WTC11 (cell line): ENCODE measurements at places on chromosomes 2 and 18. TPM values are rescaled to one million over a fixed set of nuclear protein-coding genes. Genes with fewer than 3 reads are reported as not detected.
A peak's percentile ranks its signal among the peaks of the same experiment; 100 is the strongest.

DNA sequence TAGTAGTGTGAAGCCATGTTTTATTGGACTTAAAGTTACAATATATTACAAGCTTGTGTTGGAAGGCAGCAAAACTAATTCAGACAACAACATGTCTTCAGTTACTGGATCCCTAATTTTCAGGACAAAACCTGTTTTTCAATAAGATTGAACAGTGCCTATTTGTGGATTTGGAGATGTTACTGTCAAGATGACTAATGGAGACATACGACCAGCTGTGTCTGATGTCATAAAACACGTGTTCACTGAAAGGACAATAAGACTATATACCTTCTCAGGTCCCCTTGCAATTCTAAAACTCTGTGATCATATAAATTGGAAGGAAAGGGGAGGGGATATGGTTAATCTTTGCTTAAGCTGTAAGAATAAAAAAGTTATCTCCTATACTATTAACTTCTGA lies 21.7 kb downstream of the METTL21A start:
- DNase-seq: no peak
- H3K4me1 ChIP-seq: no peaks in the 10 kb centered on the region
- H3K27ac ChIP-seq: peak overlapping the region; percentile 70
- H3K27me3 ChIP-seq: no peaks in the 10 kb centered on the region

DNA sequence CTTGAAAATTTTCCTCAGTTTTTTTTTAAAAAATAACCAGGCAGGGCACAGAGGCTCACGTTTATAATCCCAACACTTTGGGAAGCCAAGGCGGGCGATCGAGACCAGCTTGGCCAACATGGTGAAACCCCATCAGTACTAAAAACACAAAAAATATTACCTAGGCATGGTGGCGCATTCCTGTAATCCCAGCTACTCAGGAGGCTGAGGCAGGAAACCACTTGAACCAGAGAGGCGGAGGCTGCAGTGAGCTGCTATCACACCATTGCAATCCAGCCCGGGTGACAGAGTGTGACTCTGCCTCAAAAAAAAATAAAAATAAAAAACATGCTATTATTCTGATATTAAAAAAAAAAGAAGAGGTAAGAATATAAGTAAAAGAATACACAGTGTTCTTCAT lies 191.0 kb downstream of the ZEB2 start:
- H3K27me3 ChIP-seq: peaks cover 11% of the 10 kb centered on the region
- peaks cover 43% of the 10 kb centered on the region for H3K4me1 ChIP-seq
- H3K36me3 ChIP-seq: peaks cover 5% of the 10 kb centered on the region; the same call in 1 of the 2 replicates
- no peak for DNase-seq
- H3K27ac ChIP-seq: no peak overlapping the region

GRCh38 chr2:20291106-20291564 lies 59.5 kb downstream of the PUM2 start:
- H3K27ac ChIP-seq: peak overlapping the region; percentile 88
- H3K4me1 ChIP-seq: peaks cover 7% of the 10 kb centered on the region
- peak; percentile 62 for DNase-seq
- H3K36me3 ChIP-seq: peaks cover 15% of the 10 kb centered on the region
- no peak overlapping the region for H3K4me3 ChIP-seq
- H3K27me3 ChIP-seq: no peaks in the 10 kb centered on the region

- H3K27ac ChIP-seq: peak overlapping the region; percentile 85
- H3K4me1 ChIP-seq: peaks cover 74% of the 10 kb centered on the region
- no peaks in the 10 kb centered on the region for H3K27me3 ChIP-seq
- no peak for DNase-seq
Measured at GRCh38 chr18:62881509-62882016, 166.2 kb downstream of the PHLPP1 start.

GRCh38 chr2:142037744-142038143 lies 93.1 kb downstream of the LRP1B start:
- no peaks in the 10 kb centered on the region for H3K36me3 ChIP-seq
- peaks cover 31% of the 10 kb centered on the region for H3K4me1 ChIP-seq
- H3K4me3 ChIP-seq: no peak overlapping the region
- no peak for DNase-seq
- no peak overlapping the region for H3K27ac ChIP-seq

GRCh38 chr2:27427863-27428212 lies 593 bp upstream of the NRBP1 start:
- H3K4me1 ChIP-seq: peaks cover 21% of the 10 kb centered on the region
- no peaks in the 10 kb centered on the region; the same call in 1 of the 2 replicates for H3K36me3 ChIP-seq
- H3K27ac ChIP-seq: peak overlapping the region; percentile 93
- H3K27me3 ChIP-seq: no peaks in the 10 kb centered on the region; the same call in 1 of the 2 replicates

DNA sequence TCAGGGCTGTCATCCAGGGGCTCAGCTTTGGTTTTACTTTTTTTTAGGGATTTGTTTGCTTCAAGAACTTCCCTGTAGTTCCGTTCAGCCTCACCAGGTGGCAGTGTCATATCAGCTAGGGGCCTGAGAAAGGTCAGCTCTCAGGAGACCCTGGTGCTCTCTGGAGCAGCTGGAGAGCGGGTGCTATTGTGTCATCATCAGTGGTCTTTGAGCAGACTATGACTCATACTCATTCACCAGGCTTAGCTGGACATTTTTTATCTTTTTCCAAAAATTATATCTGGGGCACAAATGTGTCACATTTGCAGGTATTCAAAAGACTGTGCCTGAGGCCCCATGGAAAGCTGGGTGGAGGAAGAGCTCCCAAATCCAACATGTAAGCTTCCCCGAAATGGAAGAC lies 24.4 kb downstream of the ZNF892 start:
- peak; percentile 94 for DNase-seq
- H3K27me3 ChIP-seq: no peaks in the 10 kb centered on the region
- 0 out of 2 replicates have a peak, but pooled peaks cover 3% of the 10 kb centered on the region for H3K36me3 ChIP-seq

DNA sequence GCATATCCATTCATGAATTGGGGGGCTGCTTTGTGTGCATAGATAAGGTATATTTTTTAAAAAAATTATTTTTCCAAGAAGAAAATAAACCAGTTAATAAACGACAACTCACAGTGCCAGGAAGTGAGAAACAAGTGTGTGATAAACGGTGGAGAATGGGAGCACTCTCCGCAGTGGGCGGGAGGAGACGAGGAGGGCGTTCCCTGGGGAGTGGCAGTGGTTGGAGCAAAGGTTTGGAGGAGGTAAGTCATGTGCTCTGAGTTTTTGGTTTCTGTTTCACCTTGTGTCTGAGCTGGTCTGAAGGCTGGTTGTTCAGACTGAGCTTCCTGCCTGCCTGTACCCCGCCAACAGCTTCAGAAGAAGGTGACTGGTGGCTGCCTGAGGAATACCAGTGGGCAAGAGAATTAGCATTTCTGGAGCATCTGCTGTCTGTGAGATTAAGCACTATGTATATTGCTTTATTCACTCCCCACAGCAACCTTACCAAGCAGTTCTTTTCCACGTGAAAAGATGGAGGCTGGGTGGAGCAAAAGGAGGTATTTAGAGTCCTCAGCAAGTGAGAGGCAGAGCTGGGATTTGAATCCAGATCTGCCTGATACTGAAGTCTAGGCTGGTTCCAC lies 27.0 kb upstream of the CASP8 start:
- H3K27me3 ChIP-seq: peaks cover 4% of the 10 kb centered on the region; the same call in 1 of the 2 replicates
- H3K4me3 ChIP-seq: peak overlapping the region; percentile 65
- peak; percentile 51 for DNase-seq
- H3K4me1 ChIP-seq: peaks cover 20% of the 10 kb centered on the region
- peaks cover 3% of the 10 kb centered on the region; the same call in 1 of the 2 replicates for H3K36me3 ChIP-seq

- peaks cover 3% of the 10 kb centered on the region; the same call in 1 of the 2 replicates for H3K4me1 ChIP-seq
- no peaks in the 10 kb centered on the region; the same call in 1 of the 2 replicates for H3K27me3 ChIP-seq
- no peaks in the 10 kb centered on the region for H3K36me3 ChIP-seq
- DNase-seq: no peak
- no peak overlapping the region for H3K27ac ChIP-seq
Measured at GRCh38 chr18:45619826-45620201, 4.5 kb downstream of the SLC14A2 start.

Gene TMEM163
- 0.94 to 1.6 TPM (median 1.2 TPM) in 3 replicates for total RNA-seq

Gene NT5DC4
- not detected in 3 replicates for total RNA-seq

Gene FAM161A
- 11.0 to 12.4 TPM (median 11.9 TPM) in 3 replicates for total RNA-seq

Gene LIMS3
- total RNA-seq: 1.1 to 4.6 TPM (median 2.5 TPM) in 3 replicates

Gene RFTN2
- 1.1 to 1.9 TPM (median 1.5 TPM) in 3 replicates for total RNA-seq
